ENCODE measurements at places on chromosomes 12 and 14. TPM values are rescaled to one million over a fixed set of nuclear protein-coding genes. Genes with fewer than 3 reads are reported as not detected.

ACSM4 gene
- total RNA-seq: not detected

FAR2 gene
- not detected for total RNA-seq

CEBPE gene
- total RNA-seq: not detected

HELB gene
- 1.7 TPM for total RNA-seq

CISTR gene
- total RNA-seq: not detected

PLEKHD1 gene
- total RNA-seq: 0.02 TPM

TXNDC16 gene
- 0.78 TPM for total RNA-seq

IAPP gene
- total RNA-seq: not detected

P2RX7 gene
- total RNA-seq: not detected

GPATCH2L gene
- 21.1 TPM for total RNA-seq

BBOF1 gene
- total RNA-seq: 3.2 TPM

TESPA1 gene
- not detected for total RNA-seq

All from A549 treated with dexamethasone at 1 μM for 4 hours (cell line).